NCI-H82 (cell line): ENCODE measurements at places on chromosomes 2 and 18.

GRCh38 chr2:65319072-65319673 is 91.5 kb downstream of the ACTR2 start:
- DNase-seq = no peak

DNA sequence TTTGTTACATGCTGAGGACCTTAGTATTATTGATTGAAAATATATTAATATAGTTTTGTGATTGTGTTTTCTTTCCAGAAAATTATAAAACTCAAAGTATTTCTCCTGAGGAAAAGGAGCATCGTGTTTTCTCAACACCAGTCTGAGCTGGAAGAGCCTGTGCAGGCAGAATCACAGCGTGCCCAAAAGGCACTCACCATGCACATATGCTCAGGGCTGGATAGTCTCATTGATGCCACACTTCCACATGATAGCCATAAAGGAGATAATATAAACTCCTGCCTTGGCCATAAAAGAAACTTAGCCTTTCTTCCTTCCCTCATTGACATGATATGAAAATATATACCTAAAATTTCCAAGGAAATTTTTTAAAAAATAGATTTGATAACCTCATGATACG is 4.0 kb downstream of the PDE1A start:
- DNase-seq = no peak

DNA sequence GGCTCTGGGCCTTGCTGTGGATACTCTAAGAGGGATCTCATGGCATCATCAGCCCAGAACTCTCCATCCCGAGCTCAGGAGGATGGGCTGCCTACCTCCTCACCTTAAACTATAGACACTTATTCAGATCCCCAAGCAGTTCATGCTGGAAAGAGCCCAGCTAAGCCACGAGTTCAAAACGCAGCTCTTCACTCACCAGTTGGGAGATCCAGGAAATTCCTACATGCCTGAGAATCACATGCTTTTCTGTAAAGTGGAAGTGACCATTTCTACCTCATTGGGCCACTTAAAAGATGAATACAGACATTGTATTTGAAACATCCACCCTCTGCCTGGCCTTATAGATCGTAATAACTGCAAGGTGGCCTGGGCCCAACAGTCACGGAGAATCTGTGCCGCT is 6.6 kb downstream of the ATOH8 start:
- DNase-seq = no peak

DNA sequence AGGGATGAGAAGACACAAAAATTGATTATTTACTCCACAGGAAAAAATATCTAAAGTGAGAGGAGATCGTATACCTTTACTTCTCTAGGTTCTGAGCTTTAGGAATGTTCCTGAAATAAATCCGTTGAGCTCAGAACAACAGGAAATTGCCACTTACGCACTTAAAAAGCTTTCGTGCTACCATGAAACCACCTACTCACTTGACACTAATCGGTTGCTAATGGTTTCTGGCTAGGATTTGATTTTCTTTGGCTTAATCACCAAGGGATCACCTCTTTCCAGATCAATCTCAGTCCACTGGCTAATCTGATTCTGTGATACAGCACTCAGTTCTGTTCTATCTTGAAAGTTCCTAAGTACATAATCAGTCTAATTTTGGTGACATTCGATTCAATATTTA is 419.6 kb downstream of the DLGAP1 start:
- DNase-seq = peak; percentile 72

DNA sequence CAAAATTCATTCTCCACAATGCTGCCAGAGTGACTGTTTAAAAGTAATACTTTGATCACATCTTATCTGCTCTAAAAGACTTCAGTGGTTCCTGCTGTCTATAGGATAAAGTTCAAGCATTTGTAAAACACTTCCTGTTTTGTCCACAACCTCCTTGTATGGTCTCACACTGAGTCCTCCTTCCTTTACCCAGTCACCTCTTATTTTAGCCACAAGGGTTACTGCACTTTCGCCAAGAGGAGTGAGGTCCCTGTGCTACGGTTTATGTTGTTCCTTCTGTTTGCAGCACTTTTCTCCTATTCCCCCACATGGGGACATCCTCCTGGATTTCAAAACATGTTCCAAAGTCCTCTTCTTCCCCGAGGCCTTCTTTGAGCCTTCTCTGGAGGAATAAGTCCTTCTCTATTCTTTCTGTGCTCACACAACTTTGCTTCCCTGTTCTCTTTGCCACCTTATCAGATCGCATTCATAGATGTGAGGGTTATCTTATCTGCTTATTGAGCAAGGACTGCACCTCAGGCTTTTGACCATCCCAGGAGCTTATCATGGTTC is 112.2 kb upstream of the NABP1 start:
- no peak for DNase-seq

DNA sequence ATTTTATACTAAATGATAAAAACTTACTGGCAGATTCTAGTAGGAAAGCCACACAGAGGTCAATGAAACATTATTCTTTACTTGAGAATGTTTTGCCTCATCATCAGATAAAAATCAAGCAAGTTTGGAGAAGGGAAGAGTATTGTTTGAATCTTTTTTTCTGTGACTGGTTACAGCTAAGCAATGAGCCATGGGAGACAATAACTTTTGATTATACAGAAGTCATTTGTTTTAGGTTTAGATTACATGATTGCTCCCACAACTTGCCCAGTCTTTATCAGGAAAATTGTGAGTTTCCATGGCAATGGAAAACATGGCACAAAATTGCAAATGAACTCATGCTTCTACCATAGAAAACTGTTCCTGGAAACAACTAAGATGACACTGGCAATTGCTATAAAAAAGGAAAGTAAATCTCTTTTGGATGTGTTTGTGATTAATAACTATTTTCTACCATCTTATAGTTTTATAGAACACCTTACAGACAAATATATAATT is 476.8 kb downstream of the MBD2 start:
- DNase-seq = no peak

GRCh38 chr2:18395555-18395954 is 164.9 kb downstream of the RDH14 start:
- peak; percentile 81 for DNase-seq

GRCh38 chr2:177295484-177295883 is 31.0 kb upstream of the NFE2L2 start:
- DNase-seq = no peak

DNA sequence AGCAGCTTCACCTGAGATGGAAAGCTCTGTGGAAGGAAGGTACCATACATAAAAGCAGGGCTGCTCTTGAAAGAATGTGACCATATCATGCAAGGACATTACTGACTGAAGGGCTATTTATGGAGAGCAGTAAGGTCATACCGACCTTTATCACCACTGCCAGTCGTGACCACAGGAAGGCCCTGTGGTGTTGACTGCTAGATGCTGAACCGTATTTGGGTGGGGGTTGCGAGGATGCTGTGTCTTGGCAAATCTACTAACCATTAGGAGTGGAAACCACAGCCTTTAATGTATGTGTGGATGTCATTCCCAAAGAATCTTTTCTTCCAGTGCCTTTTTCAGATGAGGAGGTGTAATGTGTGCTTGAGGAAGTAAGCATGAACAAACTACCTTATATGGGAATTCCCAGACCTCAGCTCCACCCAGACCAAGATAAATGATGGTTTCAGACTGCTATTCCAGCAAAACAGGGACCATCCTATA is 60.8 kb downstream of the LIMS1 start:
- DNase-seq = no peak

DNA sequence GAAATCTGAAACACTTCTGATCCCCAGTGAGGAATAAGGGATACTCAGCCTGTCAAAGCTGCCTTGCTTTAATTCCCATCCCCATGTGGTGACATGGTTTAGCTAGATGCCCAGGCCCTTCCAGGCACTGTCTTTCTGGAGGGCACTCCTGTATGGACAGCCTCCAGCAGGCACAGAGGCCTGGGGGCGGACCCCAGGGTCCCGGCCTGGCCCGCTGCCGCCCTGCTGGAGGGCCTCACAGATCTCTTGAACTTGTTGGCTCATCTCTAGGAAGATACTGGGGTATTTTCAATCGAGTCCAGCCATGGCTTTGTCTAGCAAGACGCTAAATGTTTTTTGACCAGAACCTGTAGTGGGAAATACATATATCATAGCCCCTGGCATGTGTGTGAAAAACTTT is 21.0 kb upstream of the CNNM3 start:
- no peak for DNase-seq

- peak; percentile 69 for DNase-seq
These were observed 109.2 kb upstream of the MGAT5 start for GRCh38 chr2:134144651-134145050.

DNA sequence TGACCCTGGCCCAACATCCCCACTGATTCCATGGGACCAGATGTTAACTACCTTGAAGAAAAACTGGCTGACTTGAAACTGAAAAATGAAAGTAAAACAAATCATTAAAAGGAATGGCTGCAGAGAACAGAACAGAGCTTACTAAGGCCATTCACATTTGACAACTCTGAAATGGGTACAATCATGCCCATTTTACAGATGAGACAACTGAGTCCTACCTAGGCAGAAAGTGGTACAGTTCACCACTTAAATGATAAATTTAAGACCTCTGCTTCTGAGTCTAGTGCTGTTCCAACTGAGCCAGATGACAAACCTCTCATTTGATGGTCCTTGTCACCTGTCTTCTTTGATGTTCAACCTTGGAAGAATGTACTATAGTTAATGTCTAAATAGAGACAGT is 65.8 kb downstream of the THNSL2 start:
- no peak for DNase-seq

DNA sequence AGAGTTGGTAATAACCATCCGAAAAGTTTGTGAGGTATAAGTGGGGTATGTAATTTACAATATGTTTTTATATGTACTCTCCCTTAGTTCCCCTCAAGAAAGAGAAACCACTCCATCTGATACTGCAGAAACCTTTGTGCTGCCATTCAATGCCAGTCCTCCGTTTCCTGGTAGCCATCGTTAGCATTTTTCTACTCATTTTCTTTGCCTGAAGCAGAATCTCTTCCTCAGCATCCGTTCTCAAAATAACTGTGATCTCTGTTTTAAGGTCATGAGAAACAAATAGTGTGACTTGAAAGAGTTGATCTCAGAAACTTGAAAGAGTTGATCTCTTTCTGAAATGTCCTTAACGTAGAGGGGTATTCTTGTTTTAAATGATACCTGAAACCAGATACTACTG is 996 bp downstream of the PTCD3 start:
- DNase-seq = no peak

GRCh38 chr2:78676921-78677696 is 348.4 kb upstream of the REG3G start:
- DNase-seq = peak; percentile 5

DNA sequence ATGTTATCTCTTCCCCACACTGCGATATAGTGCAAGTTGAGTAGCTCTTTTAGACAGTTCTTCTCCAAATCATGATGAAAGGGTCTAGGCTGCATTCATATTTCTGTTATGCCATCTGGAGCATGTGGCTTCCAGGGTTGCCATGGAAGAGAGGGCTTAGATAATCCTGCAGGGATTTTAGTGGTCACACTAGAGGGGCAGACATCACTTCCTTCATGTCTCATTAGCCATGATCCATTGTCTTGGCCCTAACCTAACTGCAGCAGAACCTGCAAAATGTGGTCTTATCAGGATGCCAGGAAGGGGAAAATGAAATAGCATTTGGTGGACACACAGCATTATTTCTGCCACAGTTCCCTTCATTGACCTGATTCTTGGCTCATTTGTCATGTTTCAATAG is 83.1 kb downstream of the ADAM23 start:
- peak; percentile 37 for DNase-seq

GRCh38 chr2:219687272-219687671 is 59.8 kb downstream of the SLC4A3 start:
- DNase-seq = no peak

GRCh38 chr2:163748420-163748819 is 12.6 kb upstream of the FIGN start:
- no peak for DNase-seq

DNA sequence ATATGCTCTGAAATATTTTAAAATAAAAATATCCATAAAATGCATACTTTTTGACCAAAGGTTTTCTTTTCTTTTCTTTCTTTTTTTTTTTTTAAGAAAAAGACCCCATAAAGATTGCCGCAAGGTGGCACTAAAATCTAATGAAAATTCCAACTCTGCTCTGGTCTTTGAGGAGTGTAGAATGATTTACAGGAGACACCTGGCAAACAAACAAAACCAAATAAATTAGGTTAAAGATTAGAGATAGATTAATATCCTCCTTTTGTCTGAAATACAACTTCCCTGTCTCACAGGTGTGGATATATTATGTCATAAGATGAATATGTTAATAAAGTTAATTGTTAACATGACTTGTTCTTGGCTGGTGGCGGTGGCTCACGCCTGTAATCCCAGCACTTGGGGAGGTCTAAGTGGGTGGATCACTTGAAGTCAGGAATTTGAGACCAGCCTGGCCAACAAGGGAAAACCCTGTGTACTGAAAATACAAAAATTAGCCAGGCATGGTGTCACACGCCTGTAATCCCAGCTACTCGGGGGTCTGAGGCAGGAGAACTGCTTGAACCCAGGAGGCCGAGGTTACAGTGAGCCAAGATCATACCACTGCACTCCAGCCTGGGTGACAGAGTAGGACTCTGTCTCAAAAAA is 3.5 kb upstream of the RHOB start:
- peak; percentile 75 for DNase-seq

- DNase-seq = no peak
These were observed 20.6 kb upstream of the ANKRD53 start for GRCh38 chr2:70957798-70958197.

- DNase-seq = no peak
These were observed 56.1 kb upstream of the SMAD7 start for GRCh38 chr18:49006641-49007454.

DNA sequence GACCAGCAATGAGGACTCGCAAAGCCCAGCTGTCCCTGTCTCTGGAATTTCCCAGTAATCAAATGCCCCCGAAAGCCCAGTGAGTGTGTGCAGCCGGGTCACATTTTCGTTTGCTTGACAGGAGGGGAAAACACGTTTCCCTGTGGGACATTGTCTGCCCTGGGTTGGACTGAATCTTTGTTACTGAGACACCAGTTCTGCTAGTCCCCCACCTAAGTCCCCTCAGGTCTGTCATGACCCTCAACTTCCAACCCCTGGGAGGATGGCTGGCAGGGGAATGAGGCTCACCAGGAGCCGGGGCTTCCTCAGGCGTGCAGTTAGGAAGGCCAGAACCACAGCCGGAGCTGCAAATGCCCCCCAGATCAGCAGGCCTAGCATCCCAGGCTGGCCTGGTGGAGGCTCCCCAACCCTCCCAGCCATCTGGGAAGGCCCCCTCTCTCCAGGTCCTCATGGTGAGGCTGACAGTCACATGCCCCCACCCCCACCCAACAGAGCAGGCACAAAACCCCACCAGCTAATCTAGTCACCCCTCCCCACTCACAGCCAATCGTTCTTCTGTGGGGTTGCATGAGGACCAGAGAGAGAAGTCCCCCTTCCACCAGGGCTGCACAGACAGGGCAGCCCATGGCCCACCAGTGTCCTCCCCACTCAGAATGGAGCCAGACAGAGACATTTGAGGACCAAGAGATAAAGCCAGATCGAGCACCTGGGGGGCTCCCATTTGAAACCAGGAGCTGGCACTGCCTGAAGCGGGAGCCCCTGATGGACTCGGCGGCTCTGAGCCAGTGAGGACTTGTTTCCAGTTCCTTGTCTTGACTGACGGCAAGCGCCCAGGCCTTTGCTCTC is 33.6 kb downstream of the CYP26B1 start:
- DNase-seq = no peak

GRCh38 chr2:6053743-6054142 is 361.6 kb downstream of the SOX11 start:
- no peak for DNase-seq

- DNase-seq = no peak
These were observed 66.8 kb upstream of the SALL3 start for GRCh38 chr18:78912844-78913243.
